Activated gamma-delta T cell treated with Interleukin-2 at 50 U/mL for 16 hours (primary cell): ENCODE measurements at places on chromosomes 7 and 10.

DNA sequence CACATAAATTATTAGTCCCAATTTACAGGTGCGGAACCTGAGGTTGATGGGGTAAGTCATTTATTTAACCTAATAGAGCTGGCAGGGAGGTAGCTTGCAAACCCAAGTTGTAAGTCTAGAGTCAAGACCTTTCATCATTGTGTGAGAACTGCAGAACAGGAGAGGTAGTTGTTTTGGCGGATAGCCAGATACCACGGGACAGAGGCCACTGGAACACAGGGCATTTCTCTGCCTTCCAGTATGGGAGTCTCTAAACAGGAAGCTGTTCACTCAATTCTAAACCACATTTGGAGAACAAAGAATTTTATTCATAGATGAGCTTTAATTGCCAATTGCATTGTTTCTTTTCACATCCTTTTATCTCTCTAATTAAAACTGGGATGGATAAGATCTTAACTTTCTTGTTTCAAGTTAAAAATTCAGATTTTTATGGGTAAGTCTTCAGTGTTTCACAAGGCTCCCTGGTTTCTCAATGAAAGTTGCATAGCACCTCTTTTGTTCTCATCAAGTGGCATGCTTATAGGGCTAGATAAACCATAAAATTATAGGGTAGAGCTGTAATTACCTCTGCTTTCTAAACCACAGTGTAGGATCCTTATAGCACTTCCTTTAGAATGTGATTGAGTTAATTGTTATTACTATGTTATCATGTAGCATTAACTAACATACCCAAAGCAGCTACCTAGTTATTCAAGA, 489.0 kb downstream of the GATA3 start:
- no peak for DNase-seq

DNA sequence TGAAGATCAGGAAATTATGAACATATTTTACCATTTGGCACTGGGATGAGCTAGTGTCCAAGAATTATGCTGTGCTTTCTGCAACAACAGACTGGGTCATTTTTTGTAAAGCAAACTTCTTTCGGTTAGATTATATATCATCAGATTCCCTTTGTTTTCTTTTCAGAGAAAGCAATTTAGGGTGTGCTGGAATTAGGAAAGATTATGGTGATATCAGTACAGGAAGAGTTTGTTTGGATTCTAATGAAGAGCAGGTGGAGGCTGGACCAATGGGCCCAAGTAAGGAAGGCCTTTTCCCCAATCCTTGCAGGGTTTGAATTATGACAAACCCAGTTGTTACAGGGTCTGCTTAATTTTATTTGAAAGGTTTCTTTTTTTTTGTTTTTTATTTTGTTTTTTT, 1092.8 kb downstream of the KCNMA1 start:
- no peak for DNase-seq

- DNase-seq: no peak
Measured at GRCh38 chr7:10588084-10588483, 385.6 kb upstream of the PHF14 start.

GRCh38 chr10:79982362-79982800, 33.5 kb upstream of the SFTPD start:
- DNase-seq: no peak

DNA sequence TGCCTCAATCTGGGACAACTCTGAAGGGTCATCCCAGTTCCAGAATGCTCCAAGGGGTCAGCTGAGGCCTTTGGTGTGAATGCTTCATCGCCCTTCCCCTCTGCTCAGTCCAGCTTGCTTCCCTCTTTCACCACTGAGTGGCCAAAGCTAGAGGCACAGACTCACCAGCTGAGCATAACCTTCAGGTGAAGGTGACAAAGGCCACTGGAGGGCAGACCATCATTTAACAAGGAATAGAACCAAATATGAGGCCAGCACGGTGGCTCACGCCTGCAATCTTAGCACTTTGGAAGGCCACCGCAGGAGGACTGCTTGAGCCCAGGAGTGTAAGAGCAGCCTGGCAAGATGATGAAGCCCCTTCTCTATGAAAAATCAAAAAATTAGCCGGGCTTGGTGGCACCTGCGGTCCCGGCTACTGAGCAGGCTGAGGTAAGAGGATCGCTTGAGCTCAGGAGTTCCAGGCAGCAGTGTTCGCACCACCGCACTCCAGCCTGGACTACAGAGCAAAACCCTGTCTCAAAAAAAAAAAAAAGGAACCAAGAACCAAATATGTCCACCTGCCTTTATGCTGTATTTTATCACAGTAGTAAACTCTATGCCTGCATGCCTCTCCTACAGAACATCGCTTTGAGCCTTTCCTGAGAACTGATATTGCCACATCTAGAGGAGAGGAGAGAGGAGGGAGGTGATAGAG, 13.4 kb downstream of the PRKAG2 start:
- no peak for DNase-seq

DNA sequence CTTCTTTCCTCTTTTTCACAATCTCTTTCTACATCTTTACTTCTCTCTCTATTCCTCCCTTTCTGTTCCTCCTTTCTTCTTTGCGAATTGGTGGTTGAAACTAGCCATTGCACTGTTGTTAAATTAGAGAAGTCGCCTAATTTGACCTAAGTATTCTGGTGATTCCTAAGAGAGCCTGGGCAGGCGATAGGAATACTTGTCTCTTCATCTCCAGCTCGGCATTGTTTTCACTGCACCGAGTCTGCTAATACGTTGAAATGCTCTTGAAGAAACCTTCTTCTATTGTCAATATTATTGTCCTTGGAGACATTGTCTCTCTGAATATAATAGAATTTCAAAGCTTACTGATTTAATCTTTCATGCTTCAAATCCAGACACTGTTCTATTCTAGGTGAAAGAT, 31.7 kb downstream of the KCND2 start:
- no peak for DNase-seq

DNA sequence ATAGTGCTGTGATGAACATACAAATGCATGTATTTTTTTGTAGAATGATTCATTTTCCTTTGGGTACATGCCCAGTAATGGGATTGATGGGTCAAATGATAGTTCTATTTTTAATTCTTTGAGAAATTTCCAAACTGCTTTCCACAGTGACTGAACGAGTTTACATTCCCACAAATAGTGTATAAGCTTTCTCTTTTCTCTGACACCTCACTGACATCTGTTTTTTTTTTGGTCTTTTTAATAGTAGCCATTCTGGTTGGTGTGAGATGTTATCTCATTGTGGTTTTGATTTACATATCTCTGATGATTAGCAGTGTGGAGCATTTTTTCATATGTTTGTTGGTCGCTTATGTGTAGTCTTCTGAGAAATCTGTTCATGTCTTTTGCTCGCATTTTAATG, 195.0 kb upstream of the AGK start:
- DNase-seq: no peak

GRCh38 chr10:4941540-4942330, 21.5 kb upstream of the AKR1C1 start:
- no peak for DNase-seq

- DNase-seq: no peak
Measured at GRCh38 chr7:49666764-49667163, 106.7 kb upstream of the VWC2 start.

GRCh38 chr10:101879456-101880231, 36.0 kb upstream of the KCNIP2 start:
- no peak for DNase-seq

- DNase-seq: no peak
Measured at GRCh38 chr7:142375710-142376313, 118.0 kb upstream of the PRSS58 start.

- no peak for DNase-seq
Measured at GRCh38 chr10:70664702-70665195, 7.6 kb upstream of the ADAMTS14 start.

DNA sequence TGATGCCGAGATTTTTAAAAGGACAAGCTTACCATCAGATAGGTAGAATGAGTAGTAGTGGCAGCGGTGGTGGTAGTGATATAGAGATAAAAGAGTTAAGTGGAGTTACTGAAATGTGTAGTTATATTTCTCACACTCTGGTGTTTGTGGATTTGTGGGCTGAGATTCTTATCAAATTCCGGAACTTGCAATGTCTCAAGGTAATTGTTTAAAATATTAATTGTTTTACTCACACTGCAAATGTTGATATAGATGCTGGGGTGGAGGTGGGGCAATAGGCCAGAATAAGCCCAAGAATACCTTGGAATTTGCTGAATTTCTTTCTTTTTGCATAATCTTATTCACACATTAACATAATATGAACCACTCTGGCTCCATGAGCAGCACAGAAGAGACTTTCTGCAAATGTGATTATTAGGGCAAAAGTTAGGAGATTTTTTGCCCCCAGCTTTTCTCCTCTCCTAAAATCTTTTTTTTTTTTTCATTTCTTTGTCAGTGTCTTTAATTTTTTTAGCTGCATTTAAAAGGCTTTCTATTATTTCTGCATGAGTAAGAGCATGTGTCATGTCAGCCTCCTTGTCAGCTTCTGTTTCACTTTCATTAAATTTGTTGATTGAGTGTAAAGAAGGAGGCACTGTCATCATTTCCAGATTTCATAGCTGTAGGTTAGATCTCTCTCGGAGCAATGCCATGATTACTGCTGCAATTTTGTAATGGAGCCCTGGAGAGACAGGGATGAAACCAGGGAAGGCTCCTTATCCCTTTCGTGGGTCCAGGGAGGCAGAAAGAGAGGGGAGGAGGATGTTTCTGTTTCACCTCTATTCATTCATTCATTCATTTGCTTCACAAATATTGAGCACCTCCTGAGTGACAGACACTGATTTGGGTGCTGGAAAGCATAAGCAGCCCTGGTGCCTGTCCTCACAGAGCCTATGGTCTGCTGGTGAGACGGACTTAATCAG, 13.1 kb upstream of the SGMS1 start:
- DNase-seq: peak; percentile 22

- DNase-seq: no peak
Measured at GRCh38 chr7:2157473-2158279, 75.1 kb downstream of the MAD1L1 start.

DNA sequence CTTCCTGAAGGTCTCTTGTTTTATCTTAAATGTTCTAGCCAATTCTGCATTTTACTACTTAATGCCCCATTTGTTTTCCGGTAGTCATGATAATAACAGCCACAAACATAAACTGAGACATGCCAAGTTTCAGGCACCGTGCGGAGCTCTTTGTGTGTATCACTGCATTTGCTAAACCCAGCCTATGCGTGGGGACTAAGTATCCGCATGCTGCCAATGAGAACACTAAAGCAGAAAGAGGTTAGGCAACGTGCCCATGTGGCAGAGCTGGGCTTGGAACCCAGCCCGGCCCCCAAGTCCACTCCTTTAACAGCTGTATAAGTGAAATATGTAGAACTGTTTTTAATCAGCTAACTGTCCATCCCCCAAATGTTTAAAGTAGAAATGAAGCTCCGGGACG, 54.1 kb downstream of the SLIT1 start:
- no peak for DNase-seq

DNA sequence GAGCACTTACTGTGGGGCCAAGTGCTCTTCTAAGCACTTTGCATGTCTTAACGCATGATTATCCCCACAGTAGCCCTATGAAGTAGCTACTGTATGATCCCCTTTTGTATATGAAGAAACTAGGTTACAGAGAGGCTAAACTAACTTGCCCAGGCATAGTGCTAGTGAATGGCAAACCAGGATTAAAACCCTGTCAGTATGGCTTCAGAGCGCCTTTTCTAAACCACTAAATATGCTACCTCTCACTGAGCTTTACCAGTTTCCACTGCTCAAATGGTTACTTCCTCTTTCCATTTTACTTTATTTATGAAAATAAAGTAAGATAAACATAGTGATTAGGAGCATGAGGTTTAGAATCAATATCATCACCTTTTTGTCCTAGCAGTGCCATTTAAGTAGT, 73.6 kb downstream of the PODXL start:
- DNase-seq: no peak

DNA sequence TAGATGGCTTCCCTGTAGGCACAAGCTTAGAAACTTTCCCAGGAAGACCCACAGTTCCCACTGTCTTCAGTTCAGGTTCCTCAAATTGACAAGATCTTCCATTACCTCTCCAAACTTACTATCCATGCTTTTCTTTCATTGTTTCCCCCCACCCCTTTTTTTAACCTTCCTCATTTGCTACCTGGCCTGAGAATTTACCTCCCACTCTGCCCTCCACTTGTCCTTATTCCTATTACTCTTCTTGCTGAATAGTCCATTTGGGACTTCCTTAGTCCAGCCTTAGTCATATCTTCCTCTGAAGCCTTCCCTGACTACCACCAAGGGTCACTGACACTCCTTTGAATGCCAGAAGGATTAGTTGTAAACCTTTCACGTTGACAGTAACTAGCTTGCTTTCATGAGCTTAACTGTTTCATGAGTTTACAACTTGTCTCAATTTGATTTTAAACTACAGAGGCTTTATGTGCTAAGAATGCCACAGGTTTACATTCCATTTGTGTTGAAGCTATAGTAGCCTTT, 1.2 kb upstream of the CALU start:
- no peak for DNase-seq
